H9 (cell line): ENCODE measurements at places on chromosomes 12 and 14. TPM values are rescaled to one million over a fixed set of nuclear protein-coding genes. Genes with fewer than 3 reads are reported as not detected.
A peak's percentile ranks its signal among the peaks of the same experiment; 100 is the strongest.

DNA sequence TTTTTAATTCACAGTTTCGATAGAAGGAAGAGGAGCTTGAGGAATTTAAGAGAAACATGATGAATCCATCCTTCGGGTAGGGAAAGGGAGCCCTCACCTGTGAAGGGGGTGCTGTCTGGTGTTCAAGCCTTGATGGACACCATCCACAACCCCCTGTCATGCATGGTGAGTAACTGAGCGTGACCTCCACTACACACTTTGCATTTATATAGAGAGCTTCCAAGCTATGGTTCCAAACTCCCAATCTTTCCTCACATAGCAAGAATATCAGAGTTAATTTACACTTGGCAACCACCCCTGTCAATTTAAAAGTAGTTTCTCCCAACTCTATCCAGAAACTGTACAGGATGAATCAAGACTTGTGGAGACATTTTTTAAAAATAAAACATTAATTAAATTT lies 13.1 kb upstream of the NID2 start:
- no peaks in the 10 kb centered on the region for H3K27me3 ChIP-seq
- no peaks in the 10 kb centered on the region for H3K4me1 ChIP-seq
- H3K36me3 ChIP-seq = peaks cover 2% of the 10 kb centered on the region; the same call in 1 of the 2 replicates
- DNase-seq = no peak
- no peak overlapping the region for H3K27ac ChIP-seq
- no peak overlapping the region for H3K4me3 ChIP-seq

DNA sequence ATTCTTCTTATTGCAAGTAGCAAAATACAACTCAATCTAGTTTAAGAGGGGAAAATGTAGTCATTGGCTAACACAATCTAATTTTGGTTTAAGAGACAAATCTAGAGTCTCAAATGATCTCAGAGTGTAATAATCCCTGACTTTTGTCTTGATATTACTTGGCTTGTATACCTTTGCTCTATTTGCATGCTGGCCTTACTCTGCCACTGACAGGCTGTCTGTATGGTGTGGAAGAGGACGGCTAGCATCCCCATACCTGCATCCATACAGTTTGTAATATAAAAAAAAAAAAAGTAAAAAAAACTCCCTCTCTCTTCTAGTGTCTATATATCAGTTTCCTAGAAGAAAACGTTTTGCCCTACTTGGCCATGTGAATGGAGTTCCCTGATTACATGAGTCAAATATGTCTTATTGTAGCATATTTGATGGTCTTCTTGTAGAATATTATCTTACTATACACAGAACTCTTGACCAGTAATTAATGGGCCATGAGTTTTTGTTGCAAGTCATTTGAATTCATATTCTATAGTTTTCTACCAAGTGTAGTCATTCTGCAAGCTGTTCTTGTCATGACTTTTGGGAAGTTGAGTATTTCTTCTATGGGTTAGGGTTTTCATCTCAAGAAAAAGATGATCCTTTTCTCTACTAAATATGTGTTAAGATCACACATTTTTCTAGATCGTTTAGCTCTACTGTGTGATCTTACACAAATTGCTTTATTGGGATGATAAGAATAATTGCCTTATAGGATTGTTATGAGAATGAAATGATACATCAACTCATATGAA lies 8.2 kb downstream of the HIF1A start:
- no peak overlapping the region for H3K4me3 ChIP-seq
- H3K4me1 ChIP-seq = peaks cover 3% of the 10 kb centered on the region
- H3K27me3 ChIP-seq = no peaks in the 10 kb centered on the region
- peaks cover 8% of the 10 kb centered on the region for H3K36me3 ChIP-seq

DNA sequence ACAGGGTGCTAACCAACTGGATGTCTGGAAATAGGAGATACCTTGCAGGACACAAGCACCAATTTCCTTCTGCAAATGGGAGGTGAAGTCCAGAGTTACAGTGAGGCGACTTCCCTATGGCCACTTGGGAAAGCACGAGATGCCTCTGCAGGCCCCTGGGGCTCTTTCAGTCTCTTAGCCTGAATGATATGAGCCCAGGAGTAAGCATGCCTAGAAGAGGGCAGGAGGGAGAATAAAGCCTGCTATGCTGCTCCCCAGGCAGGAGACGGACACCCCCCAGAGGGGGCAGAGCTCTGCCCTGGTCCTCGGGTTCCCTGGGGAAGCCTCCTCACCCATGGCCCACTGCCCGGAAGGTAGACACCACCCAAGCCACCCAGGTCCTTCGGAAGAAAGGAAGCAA lies 105.1 kb downstream of the GCH1 start:
- H3K27me3 ChIP-seq = no peaks in the 10 kb centered on the region
- no peaks in the 10 kb centered on the region for H3K36me3 ChIP-seq
- no peak overlapping the region for H3K4me3 ChIP-seq

- no peak for DNase-seq
- no peak overlapping the region for H3K4me3 ChIP-seq
- no peaks in the 10 kb centered on the region for H3K4me1 ChIP-seq
- H3K27me3 ChIP-seq = no peaks in the 10 kb centered on the region
- H3K27ac ChIP-seq = no peak overlapping the region
These were observed 18.0 kb upstream of the C2CD5 start for GRCh38 chr12:22562036-22563028.

- peak overlapping the region; percentile 69 for H3K4me3 ChIP-seq
- no peaks in the 10 kb centered on the region for H3K4me1 ChIP-seq
- H3K27ac ChIP-seq = no peak overlapping the region
- peak; percentile 50 for DNase-seq
- no peaks in the 10 kb centered on the region for H3K36me3 ChIP-seq
- peaks cover 7% of the 10 kb centered on the region; the same call in 1 of the 2 replicates for H3K27me3 ChIP-seq
These were observed 1.1 kb downstream of the JAG2 start for GRCh38 chr14:105167303-105168092.

Gene TSPAN8
- not detected in 2 replicates for total RNA-seq
